ENCODE measurements at places on chromosomes 6 and 20.

GRCh38 chr6:45850378-45851033 is 165.2 kb downstream of the CLIC5 start:
- DNase-seq: no peak

GRCh38 chr20:30598460-30599230 is 658.8 kb upstream of the DEFB115 start:
- DNase-seq: no peak

GRCh38 chr20:56750430-56750829 is 121.3 kb downstream of the TFAP2C start:
- no peak for DNase-seq

- no peak for DNase-seq
Observed at GRCh38 chr6:47924001-47924400, 142.2 kb downstream of the OPN5 start.

DNA sequence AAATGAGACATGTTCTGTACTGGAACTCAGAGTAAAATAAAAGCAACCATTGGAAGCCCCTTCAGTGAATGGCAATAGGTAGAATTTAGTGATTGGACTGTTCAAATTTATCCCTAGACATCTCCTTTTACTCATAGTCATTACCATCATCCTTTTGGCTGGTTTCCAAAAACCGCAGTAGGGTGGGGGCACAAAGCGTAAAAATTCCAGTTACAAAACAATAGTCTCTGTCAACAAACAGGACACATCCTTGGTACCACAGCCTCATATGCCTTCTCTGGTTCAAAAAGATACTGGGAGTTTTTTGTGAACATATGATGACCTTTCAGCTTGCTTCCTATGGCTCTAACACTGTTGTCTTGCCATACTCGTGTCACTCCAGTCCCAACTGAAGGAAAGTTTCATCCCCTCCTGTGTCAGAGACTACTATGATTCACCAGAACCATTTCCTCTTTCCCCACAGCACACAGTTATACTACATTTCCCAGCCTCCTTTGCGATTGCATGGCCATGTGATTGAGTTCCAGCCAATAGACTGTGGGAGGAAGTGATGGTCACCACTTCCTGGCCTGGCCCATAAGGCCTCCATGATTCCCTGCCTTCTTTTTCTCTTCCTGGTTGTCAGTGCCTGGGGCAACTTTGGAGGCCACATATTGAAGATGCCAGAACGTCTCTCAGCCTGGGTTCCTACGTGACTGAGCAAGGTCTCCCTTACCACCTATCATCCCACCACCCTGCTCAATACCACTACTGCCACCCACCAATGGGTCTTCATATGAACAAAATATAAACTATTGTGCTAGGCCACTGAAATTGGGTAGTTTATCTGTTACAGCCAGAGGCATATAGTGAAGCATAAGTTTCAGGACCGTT is 162.4 kb downstream of the ID4 start:
- no peak for DNase-seq

DNA sequence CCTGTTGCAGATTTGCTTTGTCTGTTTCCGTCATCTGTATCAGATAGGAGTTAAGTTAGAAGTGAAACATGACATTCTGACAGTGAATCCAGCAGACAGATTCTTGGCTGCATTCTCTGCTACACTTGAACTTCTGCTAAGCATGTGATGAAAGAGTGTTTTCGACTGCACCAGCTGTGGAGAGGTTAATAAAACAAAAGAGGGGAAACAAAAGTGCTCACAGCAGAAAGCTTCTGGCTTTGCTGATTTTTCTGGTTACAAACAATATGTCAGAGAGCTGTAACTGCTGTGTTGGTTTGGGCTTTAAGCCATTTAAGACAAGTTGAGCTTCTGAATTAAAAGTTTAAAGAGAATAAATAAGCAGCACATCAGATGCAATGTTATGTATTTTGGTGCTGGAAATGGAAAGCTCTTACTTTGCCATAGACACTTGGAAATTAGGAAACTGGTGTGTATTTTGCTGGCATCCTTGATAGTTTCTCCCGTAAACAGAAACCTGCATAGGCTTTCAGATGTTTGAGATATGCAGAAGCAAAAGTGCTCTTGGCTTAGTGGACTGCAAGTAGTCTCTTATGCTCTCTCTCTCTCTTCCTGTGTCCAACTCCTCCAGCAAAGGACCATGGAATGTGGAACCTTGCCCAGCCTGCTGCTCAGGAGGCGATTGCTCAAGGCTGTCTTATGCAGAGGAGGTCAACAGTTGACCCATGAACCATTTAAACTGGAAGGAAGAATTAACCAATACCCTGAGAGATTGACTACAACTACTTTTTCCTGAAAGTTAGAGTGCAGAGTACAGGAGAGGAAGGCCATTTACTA is 104.9 kb downstream of the RPS12 start:
- DNase-seq: no peak

GRCh38 chr20:33320006-33320405 is 37.0 kb downstream of the BPIFB1 start:
- DNase-seq: no peak

DNA sequence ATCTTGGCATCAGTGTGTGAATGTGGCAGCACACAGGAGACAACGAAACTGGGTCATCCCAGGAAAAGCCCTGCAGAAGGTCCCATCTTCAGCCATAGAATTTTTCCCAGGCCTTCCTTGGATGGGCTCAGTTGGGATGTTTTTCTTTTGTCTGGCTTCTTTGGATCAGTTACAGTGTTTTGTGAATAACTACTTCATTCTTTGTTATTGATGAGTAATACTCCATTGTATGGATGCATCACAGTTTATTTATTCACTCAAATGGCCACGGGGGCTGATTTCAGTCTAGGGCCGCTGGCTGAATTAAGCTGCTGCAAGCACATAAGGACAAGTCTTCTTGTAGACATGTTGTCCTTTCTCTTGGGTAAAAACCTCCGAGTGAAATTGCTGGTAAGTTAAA is 81.3 kb upstream of the CD93 start:
- no peak for DNase-seq

DNA sequence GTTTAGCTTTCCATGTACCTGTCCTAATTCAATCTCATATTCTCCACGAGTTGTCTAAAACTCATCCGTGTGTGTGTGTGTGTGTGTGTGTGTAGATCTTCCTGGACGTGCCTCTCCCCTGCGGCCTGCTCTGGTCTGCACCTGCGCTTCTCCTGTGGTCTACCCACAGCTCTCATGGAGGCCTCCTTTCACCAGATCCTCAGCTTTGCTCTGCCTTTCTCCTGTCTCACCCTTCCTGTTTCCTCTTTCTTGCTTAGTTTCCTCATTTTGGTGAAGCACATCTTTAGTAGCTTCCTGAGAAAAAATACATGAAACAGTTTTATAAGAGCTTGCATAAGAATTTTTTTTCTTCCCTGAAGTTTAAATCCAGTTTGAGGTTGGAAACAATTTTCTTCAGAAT is 18.1 kb downstream of the SLX4IP start:
- peak; percentile 38 for DNase-seq

GRCh38 chr20:61682996-61683681 is 382.5 kb downstream of the TAF4 start:
- no peak for DNase-seq

- no peak for DNase-seq
Observed at GRCh38 chr6:139051396-139052060, 23.0 kb downstream of the ABRACL start.

GRCh38 chr20:45450097-45450818 is 19.3 kb upstream of the WFDC2 start:
- DNase-seq: peak; percentile 36

DNA sequence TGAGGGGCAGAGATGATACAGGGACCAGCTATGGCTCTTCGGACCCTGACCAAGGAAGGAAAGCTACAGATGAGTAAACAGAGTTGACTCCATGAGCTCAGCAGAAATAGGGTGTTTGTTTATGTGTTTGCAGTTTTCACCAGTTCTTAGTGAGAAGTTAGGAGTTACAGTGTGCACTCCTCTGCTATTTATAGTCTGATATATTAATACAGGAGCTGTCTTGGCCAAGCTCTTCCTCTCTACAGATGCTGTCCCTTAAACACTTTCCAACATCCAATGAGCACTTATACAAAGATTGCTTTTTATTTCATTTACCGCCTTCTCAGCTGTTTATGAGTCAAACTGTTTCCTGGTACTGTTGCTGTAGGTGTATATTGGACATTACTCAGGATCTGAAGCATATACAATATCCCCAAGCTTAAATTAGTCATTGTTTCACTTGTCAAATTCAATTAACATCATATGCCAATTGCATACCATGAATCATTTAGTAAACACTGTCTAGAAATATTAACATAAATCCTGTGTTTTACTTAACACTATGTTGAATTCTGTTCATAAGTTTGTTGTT is 618.0 kb downstream of the PRKN start:
- DNase-seq: no peak

GRCh38 chr6:127869772-127870404 is 31.0 kb downstream of the THEMIS start:
- DNase-seq: no peak

- DNase-seq: no peak
Observed at GRCh38 chr6:21593927-21594415, 420 bp downstream of the SOX4 start.

GRCh38 chr6:168927026-168927425 is 326.6 kb downstream of the THBS2 start:
- DNase-seq: no peak

GRCh38 chr6:26019261-26019830 is 56.7 kb downstream of the TRIM38 start:
- no peak for DNase-seq

- DNase-seq: no peak
Observed at GRCh38 chr6:168791917-168792316, 350.9 kb downstream of the SMOC2 start.

- DNase-seq: no peak
Observed at GRCh38 chr6:75101896-75102295, 104.0 kb downstream of the COL12A1 start.

GRCh38 chr6:12241493-12242175 is 48.5 kb upstream of the EDN1 start:
- DNase-seq: no peak

GRCh38 chr6:75285283-75285639 is 669 bp upstream of the TMEM30A start:
- DNase-seq: no peak

GRCh38 chr6:118464620-118465019 is 83.5 kb upstream of the PLN start:
- no peak for DNase-seq

DNA sequence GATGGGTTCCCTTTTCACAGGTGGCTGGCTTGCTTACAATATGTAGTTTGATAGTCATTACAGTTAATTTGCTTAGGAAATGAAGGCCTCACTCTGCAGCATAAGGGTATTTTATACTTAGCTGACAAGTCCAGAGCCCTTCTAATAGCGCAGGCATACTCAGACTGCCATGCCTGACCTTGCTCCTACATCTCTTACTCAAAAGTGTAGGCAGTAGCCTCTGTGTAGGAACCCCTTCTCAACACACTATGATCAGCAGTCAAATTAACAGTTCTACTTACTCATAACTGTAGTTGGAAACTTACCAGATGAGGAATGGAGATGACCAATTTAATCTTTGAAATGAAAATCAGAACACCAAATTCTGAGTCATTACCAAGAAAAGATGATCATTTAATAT is 373.5 kb downstream of the TBC1D32 start:
- DNase-seq: no peak

DNA sequence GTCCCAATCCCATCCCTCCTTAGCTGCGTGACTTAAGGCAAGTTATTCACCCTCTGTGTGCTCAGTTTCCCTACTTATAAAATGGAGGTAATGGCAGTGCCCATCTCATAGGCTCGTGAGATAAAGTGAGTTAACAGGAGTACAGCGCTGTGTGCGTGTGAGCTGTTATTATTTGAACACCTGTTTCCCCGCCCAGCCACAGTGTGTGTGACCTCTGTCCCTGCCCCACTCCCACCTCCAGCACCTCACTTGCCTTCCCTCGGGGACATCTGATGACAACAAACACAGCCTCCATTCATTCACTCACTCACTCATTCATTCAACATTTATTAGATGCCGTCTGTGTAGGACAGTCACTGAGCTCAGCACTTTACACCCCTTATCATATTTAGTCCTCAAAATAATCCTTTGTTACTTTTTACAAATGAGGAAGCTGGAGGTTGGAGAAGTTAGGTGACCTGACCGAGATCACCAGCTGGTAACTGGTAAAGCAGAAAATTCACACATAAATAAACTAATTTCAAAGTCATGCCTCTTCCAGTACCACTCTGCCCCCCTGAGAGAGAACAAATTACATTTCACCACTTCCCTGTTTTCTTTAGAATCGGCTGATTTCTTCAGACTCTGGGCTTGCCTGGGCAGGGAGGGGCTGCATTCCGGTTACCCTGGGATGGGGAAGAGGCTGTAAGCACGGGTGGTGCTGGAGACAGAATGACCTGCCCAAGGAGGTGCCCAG is 58.6 kb downstream of the CPNE5 start:
- no peak for DNase-seq

GRCh38 chr6:136464148-136464547 is 86.1 kb downstream of the MAP7 start:
- DNase-seq: no peak

GRCh38 chr6:47749757-47750156 is 32.1 kb upstream of the OPN5 start:
- DNase-seq: no peak

- no peak for DNase-seq
Observed at GRCh38 chr20:14838663-14839628, 501.5 kb upstream of the FLRT3 start.

DNA sequence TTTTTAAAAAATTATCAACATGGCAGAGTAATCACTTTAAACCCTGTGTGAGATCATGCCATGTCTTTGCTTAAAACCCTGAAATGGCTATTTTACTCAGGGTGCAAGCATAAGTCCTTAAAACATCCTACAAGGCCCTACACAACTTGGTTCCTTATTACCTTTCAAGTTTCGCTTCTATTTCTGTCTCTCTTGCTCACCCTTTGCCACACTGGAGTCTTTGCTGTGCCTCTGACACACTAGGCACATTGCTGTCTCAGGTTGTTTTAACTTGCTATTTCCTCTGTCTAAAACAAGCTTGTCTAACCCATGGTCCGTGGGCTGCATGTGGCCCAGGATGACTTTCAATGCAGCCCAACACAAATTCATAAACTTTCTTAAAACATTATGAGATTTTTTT is 55.6 kb downstream of the KIAA0408 start:
- no peak for DNase-seq

All from CD4-positive, alpha-beta T cell treated with Interleukin-6 at 100 ng/mL for 8 hours (primary cell).